Activated T-cell treated with anti-CD3 and anti-CD28 coated beads for 1 hour (primary cell): ENCODE measurements at places on chromosomes 6 and 20.

GRCh38 chr6:75550544-75551167 is 51.0 kb upstream of the SENP6 start:
- DNase-seq, result no peak

DNA sequence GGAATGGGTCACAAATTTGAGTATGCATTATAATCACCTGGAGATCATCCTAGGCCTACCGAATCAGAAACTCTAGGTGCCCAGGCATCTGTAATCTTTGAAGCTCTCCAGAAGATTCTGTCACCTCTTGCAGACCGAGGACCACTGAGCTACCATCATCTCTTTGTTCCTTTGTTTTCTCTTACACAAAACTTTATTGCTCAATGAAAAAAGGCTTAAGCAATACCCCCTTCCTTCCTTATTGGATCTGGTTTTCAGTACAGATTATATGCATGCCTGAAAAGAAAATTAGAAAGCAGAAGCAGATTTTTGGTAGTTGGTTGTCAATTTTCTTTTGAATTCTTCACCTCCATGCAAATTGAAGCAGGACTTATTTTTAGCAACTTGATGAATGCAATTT is 31.3 kb downstream of the STX11 start:
- no peak for DNase-seq

- DNase-seq, result no peak
Observed at GRCh38 chr6:8947900-8948299, 512.6 kb upstream of the SLC35B3 start.

GRCh38 chr6:1616701-1617463 is 7.2 kb downstream of the FOXC1 start:
- no peak for DNase-seq

DNA sequence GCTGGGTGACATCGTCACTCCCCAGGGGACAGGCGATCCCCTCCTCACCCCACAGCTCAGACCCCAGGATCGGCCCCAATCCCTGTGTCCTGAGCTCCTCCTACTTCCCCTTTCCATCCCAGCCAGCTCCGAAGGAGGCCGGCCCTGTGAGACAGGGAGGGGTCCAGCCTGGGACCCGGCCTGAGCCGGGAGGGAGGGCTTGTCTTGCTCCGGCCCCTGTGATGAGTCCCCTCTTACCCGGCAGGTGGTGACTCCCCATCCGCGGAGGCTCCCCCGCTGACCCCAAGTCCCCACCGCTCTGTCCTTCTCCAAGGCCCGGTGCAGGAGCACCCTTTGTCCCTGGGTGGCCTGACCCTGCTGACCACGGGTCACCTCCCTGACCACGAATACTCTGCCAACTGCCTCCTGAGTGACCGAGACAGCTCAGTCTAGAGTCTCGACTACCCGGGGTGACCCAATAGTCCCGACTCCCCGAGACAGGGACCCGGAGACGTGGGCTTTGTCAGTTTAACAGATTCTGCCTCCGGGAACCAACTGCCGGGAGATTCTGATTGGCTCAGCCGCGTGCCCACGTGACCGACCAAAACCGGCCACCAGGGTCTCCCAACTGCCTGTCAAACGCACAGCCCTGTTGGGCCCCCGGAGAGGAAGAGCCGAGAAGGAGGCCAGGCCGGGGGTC is 187.4 kb upstream of the PROKR2 start:
- no peak for DNase-seq

GRCh38 chr20:61306937-61307475 is 54.9 kb downstream of the CDH4 start:
- no peak for DNase-seq

GRCh38 chr6:132404736-132405135 is 3.5 kb upstream of the MOXD1 start:
- DNase-seq, result no peak

DNA sequence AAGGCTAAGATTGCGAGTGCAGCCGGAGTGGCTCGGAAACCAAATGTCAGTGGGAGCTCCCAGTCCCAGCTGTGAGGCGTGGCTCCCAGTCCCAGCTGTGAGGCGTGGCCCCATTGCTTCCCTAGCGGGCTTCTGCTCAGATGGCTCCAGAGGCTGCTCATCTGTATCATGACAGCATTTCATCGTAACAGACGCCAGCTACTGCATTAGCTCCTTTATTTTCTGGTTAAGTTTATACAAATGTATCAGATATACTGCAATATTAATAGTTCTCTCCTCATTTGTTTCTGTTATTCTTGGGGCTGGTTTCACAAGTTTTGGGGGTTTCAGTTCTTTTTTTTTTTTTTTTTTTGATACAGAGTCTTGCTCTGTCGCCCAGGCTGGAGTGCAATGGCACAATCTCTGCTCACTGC is 34.7 kb upstream of the TBXT start:
- no peak for DNase-seq

DNA sequence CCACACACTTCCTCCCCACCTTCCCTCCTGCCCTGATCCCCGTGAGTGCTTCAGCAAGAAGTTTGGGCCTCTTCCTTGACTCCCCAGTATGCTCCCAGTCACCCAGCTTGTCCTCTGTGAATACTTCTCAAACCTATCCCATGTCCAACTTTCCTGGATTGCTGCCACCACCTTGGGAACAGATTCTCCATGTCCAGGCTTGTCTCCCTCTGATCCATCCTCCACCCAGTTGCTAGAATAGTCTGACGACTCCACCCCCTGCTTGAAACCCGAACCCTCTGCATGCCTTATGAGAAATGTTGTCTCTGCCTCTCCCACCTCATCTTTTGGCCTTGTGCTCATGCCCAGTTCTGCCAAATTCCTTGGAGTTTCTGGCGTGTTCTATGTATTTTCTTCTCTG is 108.0 kb downstream of the PPP1R14C start:
- no peak for DNase-seq

DNA sequence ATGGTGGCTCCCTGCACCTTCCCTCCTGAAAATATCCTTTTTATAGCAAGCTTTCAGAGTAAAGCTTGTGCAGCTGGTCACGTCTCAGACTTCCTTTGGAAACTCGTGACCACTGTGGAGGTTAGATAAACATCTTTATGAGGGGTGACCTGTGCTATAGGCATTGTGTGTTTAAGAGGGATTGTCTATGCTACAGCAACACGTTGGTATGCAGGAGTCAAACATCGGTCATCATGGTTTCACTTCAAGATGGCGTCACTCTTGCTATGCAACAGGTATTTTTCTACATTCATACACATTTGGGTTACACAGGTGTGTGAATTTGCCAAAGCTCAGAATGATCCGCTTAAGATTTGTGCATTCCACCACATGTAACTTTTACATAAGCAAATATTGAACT is 14.6 kb upstream of the BLCAP start:
- no peak for DNase-seq

GRCh38 chr6:134662077-134662700 is 287.7 kb downstream of the ALDH8A1 start:
- DNase-seq, result no peak

DNA sequence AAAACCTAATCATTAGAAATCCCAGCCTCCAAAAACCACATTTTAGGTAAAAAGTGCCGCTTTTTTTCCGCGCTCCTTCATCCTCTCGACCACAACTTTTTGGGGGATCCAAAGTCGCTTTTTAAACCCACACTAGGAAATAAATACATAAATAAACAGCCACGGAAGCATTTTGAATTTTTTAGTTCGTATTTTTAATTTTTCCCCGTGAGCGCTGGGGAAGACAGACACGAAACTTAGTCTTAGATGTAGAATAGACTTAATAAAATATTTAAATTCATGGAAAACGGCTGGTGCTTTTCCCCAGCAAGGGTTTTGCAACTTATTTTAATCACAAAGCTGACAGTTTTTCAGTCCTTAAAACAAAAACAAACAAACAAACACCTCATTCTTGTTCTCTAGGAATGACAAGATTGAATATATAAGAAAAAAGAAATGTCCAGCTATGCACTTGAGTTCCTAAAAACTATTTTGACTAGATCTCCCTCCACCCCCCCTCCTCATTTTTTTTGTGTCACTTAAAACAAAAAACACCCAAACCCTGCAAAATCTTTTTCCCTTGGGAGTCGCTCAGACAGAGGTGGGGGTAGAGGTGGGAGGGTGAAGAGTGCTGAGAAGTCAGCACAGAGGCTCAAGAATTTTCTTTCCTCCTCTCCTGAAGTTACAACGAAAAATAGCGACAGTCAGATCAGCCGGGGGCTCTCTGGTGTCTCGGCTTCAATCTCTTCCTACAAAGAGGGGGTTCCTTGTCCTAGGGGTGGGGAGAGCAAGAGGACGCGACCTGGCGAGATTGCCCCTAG is 43.4 kb upstream of the SUPT3H start:
- DNase-seq, result no peak

- DNase-seq, result no peak
Observed at GRCh38 chr6:91420243-91420642, 833.4 kb upstream of the MAP3K7 start.

DNA sequence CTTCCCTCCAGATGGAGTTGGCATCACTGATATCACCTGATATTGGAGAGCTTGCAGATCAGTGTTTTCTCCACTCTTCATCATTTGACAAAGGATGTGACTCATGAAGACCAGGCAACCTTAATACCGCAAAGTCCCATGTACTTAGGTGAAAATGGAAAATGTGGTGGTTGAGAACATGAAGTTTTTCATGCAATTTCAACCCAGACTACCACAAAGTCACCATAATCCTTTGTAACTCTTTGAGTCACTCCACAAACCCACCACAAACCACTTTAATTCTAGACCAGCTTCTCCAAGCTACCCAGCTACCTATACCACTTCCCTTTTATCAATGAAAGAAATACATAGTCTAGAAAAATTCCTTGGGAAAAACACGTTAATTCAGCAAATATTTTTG is 7.1 kb downstream of the NHLRC1 start:
- DNase-seq, result no peak

DNA sequence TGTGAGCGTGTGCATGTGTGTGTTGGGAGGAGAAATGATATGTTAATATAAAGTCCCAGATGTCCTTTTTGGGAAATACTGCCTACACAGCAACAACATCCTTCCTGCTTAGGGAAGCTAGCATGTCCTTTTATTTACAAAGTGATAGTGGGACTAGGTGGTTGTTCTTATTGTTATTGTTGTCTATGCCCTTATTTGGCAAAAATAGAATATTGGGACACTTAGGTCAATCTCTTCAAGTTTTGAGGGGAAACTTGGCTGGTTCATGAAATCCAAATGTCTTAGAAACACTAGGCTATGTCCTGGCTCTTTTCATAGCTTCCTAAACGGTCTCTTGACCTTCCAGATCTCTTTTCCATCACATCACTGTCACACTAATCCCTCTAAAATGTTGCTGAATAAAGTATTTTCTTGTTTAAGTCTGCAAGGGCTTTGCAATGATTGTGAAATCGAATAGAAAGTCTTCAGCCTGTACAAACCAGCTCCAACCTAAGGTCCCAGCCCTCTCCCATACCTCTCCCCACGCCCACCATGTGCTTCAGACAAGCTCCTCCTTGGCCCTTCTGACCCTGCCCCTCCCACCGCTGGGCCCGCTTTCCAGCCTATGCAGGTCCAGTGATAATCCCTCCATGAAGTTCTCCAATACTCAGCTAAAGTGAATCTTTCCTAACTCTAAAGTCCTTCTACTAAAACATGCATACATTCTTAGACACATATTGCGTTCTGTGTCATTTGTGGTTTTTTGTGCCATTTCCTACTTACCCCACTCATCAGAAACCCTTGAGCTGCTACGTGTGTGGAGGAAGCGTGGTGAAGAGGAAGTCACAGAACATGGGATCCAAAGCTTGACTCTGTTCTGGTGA is 205.1 kb downstream of the LY86 start:
- DNase-seq, result no peak

- DNase-seq, result no peak
Observed at GRCh38 chr6:64589961-64590360, 954.4 kb downstream of the PHF3 start.

- DNase-seq, result no peak
Observed at GRCh38 chr6:157151029-157151428, 172.3 kb downstream of the TMEM242 start.

DNA sequence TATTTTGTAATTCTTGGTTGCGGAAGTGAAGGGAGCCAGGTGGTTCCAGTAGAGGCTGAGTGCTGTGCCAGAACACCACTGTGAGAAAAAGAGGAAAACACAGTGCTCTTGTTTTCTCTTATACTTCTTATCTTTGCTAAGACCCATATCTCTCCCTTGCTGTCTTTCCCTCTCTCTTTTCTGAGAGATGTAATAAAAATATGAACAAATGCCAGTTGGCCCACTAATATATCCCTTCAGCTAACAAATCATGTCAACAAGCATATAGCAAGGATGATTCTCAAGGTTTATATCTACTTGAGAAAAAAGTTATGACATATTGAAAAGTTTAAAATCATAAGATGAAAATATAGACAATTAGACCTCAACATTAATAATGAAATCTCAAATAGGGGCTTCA is 758.3 kb downstream of the HDGFL1 start:
- no peak for DNase-seq

- DNase-seq, result no peak
Observed at GRCh38 chr6:111445861-111446267, 37.2 kb downstream of the REV3L start.

DNA sequence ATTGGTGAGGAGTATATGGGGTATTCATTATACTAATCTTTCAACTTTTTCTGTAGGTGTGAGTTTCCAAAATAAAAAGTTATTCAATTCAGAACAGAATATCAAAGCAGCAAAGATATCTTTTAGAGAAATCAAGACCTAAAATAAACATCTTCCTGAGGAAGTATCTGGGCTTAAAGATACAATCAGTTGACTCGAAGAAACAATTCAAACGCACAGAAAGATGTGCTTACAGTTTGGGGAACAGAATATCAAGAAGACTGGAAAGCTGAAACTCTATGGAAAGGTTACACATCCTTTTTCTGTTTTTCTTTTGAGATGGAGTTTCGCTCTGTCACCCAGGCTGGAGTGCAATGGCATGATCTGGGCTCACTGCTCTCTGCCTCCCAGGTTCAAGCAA is 36.2 kb upstream of the SAYSD1 start:
- no peak for DNase-seq
